ENCODE measurements at places on chromosomes 4 and X. TPM values are rescaled to one million over a fixed set of nuclear protein-coding genes. Genes with fewer than 3 reads are reported as not detected.

- H3K4me1 ChIP-seq, result no peaks in the 10 kb centered on the region
- no peak for DNase-seq
Measured at GRCh38 chr4:110033355-110034025, 120.8 kb downstream of the EGF start.

GRCh38 chrX:119236623-119237561, 807 bp downstream of the PGRMC1 start:
- H3K27me3 ChIP-seq, result peaks cover 7% of the 10 kb centered on the region
- peak; percentile 30 for DNase-seq
- H3K36me3 ChIP-seq, result no peaks in the 10 kb centered on the region
- no peaks in the 10 kb centered on the region for H3K4me1 ChIP-seq
- H3K27ac ChIP-seq, result peak overlapping the region; percentile 88

Gene USP17L17
- not detected for total RNA-seq

Gene NALF2
- total RNA-seq, result not detected

Gene P2RY8
- 4.4 TPM for total RNA-seq

DNA sequence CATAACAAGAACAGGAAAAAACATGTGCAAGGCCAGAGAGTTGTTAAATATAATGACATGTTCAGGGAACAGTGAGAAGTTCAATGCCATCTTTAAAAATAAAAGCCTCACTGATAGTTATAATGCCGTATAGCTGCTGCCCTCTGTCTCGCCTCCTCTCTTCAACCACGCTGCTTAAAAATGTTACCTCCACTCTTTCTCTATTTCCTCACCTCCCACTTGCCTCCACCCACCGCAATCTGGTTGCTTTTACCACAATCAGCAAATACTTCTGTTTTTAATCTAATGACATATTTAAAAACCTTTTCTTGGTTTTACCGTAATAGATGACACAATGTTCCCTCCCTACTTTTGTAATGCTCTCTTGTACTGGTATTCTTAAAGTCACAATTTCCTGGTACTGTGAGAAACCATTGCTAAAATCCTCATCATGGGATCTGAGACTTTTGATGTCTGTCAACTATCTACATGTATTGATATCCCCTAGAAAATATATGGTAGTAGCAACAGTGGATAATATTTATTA, 66.0 kb downstream of the GABRA2 start:
- H3K27ac ChIP-seq, result no peak overlapping the region
- no peaks in the 10 kb centered on the region for H3K4me1 ChIP-seq
- no peak for DNase-seq

Gene LRP2BP
- 2.1 TPM for total RNA-seq

Gene USP17L10
- total RNA-seq, result not detected

GRCh38 chr4:54006755-54007154, 57.6 kb downstream of the CHIC2 start:
- no peaks in the 10 kb centered on the region for H3K27me3 ChIP-seq
- H3K4me3 ChIP-seq, result no peak overlapping the region
- no peaks in the 10 kb centered on the region for H3K36me3 ChIP-seq
- no peak for DNase-seq
